HT-29 (cell line): ENCODE measurements at places on chromosomes 12 and 14. TPM values are rescaled to one million over a fixed set of nuclear protein-coding genes. Genes with fewer than 3 reads are reported as not detected.

DNA sequence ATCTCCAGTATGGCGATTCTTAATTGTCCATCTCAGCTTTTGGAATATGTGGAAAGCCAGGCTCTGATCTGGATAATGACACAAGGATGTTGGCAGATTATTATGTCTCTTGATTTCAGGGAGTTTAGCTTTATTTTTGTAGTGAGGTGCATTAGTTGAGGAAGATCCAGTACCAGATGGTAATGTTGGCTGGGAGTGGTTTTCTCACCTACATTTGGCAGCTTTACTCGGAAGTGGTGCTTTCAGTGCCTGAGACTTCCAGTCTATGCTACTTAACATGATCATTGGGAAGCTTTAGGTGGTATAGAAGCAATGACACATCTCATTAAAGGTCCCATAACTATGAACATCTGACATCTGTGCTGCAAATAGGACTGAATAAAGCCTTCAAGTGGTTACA lies 7.5 kb downstream of the SLC15A5 start:
- DNase-seq: no peak

DNA sequence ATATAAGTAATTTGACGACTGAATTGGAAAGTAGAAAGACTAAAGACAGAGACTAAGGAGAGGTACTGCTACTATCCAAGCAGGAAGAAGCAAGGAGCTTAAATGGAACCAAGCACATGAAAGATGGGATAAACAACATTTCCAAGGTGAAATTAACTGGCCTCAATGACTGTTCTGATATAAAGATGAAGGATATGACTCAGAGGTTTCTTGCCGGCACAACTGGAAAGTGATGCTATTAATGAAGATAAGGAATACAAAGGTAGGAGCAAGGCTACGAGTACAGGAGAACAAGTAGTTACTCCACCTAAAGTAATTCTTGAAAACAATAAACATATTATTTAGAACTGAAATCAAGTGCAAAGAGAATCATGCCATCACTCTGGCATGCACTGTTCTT lies 6.4 kb downstream of the SNX6 start:
- DNase-seq: no peak

- DNase-seq: no peak
Measured at GRCh38 chr12:3795066-3795465, 42.2 kb upstream of the CRACR2A start.

- DNase-seq: no peak
Measured at GRCh38 chr12:39685854-39686657, 66.5 kb upstream of the ABCD2 start.

DNA sequence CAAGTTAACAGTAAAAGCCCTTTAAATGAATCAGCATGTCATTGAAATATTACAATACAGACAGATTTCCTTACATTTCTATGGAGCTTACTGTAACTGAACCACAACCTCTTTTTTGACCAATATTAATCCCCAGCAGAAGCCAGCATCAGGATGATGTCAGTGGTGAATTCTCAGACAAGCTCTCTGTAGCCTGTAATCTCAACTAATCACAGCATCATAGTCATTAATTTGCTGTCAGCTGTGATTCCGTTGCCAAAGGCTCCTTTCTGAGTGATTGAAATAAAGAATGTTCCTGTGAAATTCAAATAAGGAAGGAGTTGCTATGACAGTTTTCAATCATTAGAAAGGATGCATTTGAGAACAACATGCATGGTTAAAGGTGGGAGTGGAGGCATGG lies 323.1 kb downstream of the PDZRN4 start:
- DNase-seq: no peak

- no peak for DNase-seq
Measured at GRCh38 chr14:74655599-74656395, 43.8 kb upstream of the LTBP2 start.

GRCh38 chr12:97380440-97380839 lies 82.2 kb upstream of the RMST start:
- no peak for DNase-seq

DNA sequence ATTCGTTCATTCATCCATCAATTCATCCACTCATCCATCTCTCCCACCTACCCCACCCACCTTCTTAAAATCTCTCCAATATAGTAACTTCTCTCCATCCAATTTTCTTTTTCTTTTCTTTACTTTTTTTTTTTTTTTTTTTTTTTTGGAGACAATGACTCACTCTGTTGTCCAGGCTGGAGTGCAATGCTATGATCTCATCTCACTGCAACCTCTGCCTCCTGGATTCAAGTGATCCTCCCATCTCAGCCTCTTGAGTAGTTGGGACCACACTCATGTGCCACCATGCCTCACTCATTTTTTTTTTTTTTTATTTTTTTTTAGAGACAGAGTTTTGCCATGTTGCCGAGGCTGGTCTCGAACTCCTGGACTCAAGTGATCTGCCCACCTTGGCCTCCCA lies 118.4 kb downstream of the SUDS3 start:
- DNase-seq: no peak

DNA sequence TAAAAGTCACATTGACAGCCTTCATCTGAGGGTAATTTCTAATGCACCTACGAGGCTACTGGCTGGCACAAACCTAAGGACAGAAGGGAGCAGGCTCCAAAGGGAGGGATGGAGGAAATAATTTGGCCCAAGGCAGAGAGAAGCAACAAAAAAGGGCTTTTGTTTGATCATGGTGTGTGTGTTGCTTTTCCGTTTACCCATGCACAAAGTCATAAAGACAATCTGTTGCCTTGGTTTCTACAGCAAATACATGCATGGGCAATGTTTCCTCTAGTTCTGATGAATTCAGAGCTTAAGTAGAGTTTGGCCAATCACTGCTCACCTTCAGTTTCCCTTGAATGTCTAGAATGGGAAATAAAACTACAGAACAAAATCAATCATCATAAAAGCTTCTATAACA lies 262.5 kb upstream of the CAND1 start:
- DNase-seq: no peak

- peak; percentile 81 for DNase-seq
Measured at GRCh38 chr12:130818635-130819576, 20.1 kb downstream of the STX2 start.

DNA sequence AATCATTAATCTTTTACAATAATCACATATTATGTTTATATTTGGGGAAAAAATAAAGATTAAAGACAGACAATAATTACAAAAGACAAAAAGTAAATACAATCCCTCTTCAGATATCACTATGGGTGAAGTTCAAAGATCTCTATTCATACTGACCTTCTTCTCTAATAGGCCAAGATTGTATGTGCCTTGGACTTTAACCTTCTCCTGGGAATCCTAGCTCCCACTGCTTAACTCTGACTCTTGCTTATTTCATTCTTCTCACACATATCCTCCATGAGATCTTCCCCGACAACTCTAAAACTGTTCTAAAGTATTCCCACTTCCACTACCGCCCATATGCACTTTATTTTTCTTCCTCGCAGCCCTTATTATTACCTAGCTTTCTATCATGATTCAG lies 83.8 kb downstream of the EEA1 start:
- DNase-seq: no peak

DNA sequence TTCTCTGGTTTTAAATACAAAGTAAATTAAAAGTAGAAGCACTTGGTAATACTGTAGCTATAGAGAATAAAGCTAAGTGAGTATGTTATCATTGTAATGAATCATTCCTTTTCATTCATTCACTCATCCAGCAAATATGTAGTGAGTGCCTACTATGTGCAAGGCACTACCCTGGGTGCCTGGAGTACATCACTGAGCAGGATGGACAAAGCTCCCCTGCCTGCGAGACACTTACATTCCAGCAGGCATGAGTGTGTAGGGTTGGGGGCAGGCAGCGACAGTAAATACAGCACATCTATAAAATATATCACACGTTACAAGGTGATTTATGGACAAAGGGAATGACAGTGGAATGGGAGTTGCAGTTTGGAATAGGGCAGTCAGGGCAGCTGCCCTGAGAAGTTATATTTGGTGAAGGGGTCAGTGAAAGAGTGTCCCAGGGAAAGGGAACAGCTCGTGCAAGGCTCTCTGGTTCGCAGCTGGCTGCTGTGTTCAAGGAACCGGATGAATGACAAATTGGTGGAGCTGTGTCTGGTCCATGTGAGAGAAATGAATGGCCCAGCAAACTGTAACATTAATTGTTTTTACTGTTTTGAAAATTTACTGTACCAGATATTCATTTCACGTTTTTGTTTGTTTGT lies 159.6 kb downstream of the CRADD start:
- DNase-seq: no peak

- DNase-seq: no peak
Measured at GRCh38 chr12:11638315-11638916, 11.1 kb upstream of the ETV6 start.

- DNase-seq: no peak
Measured at GRCh38 chr14:77667331-77667730, 40.5 kb downstream of the ALKBH1 start.

GRCh38 chr14:105919458-105920150 lies 393.2 kb downstream of the TMEM121 start:
- DNase-seq: no peak

DNA sequence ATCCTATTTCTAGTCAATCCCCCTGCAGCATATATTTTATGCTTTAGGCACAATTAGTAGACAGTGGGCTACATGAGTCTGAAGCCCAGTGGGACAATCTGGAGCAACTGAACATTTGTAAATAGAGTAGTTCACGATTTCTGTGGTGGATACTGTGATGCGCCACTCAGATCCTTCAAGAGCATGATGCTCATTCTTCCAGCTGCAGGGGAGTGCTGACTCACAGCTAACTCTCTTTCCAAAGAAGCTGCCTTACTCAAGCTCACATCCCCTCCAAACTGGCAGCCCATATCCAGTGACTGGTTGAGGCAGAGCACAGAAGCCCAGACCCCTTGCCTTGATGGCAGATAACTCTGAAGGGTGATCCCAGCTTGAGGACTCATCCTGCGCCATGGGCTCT lies 224.2 kb upstream of the EEA1 start:
- no peak for DNase-seq

DNA sequence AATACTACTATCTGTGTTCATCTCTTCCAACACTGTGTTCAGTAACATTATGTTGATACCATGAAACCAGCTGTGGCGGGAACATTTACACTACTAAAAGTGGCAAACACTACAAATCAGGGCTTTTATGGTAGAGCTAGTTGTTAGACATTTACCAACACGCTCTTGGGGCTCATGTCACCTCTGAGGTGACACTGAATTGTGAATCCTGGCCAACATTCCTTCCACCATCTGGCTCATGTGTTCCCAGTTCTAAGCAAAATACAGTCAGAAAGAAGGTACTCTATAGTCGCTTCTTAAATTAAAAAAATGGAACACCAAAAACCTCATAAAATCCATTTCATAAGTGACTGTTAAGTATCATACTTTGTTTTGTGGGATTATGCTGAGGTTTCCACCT lies 436.6 kb downstream of the FUT8 start:
- no peak for DNase-seq

DNA sequence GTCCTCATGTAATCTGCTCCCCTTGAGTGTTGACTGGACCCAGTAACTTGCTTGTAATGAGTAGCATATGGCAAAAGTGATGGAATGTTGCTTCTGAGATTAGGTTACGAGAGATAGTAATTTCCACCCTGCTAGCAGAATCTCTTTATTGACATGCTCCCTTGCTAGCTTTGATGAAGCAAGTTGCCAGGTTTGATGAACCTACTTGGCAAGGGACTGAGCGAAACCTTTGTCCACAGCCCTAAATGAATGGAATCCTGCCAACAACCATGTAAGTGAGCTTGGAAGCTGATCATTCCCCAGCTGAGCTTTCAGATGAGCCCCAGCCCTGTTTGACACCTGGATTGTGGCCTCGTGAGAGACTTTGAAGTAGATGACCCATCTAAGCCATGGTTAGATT lies 120.8 kb upstream of the PLXNC1 start:
- no peak for DNase-seq

GRCh38 chr12:119448611-119449131 lies 114.1 kb downstream of the CCDC60 start:
- DNase-seq: no peak

DNA sequence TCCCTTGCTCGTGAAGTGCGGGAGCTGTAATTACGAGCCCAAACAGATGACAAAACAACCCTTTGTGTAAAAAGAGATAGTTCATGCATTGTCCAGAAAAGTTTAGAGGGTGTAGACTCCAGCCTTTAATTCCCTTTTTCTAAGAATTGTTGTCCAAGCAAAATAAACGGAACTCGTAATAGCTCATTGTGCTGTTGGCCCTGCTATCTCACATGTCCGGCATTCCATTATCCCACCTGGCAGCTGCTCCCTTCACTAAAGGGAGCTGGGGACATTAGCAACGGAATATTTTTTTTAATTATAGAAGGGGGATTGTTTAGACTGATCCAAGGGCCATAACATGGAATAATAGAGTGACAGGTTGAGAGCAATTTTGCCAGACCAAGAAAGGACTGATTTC lies 277.5 kb upstream of the TBX3 start:
- DNase-seq: no peak

DNA sequence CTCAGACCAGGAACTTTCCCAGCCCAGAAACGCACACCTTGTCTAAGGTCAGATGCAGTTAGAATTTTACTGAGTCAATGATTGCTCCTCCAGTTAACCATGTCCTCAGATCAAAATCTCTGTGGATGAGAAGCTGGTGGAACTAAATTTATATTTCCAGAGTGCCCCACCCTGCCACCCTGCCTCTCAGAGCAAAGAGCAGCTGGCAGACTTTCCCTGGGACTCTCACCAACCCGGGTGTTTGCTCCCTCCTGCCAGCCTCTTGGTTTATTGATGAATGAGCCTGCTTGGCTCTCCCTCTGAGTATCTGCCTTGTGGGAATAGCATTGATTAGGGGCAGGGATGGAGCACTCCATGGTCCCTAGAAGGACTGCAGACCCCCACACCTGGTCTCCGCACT lies 5.9 kb upstream of the KRT1 start:
- DNase-seq: no peak

FGD4 gene
- total RNA-seq: 17.3 and 19.2 TPM in 2 replicates

RTN1 gene
- not detected in 2 replicates for total RNA-seq

IL26 gene
- total RNA-seq: not detected in 2 replicates

OTUB2 gene
- total RNA-seq: 2.3 and 2.4 TPM in 2 replicates

TMPRSS12 gene
- not detected in 2 replicates for total RNA-seq

ETNK1 gene
- total RNA-seq: 47.1 and 52.3 TPM in 2 replicates

BCL11B gene
- 2.4 and 3.2 TPM in 2 replicates for total RNA-seq

PIGH gene
- total RNA-seq: 10.9 and 12.1 TPM in 2 replicates

VRTN gene
- total RNA-seq: 3.2 and 4.1 TPM in 2 replicates

NT5DC3 gene
- total RNA-seq: 7.9 and 9.0 TPM in 2 replicates

FBXO33 gene
- total RNA-seq: 13.4 and 17.1 TPM in 2 replicates

SIVA1 gene
- total RNA-seq: 243 and 250 TPM in 2 replicates

TSPAN11 gene
- not detected in 2 replicates for total RNA-seq

ZDHHC17 gene
- total RNA-seq: 12.2 and 14.2 TPM in 2 replicates
